ENCODE measurements at places on chromosomes 5 and 9.
A peak's percentile ranks its signal among the peaks of the same experiment; 100 is the strongest.

DNA sequence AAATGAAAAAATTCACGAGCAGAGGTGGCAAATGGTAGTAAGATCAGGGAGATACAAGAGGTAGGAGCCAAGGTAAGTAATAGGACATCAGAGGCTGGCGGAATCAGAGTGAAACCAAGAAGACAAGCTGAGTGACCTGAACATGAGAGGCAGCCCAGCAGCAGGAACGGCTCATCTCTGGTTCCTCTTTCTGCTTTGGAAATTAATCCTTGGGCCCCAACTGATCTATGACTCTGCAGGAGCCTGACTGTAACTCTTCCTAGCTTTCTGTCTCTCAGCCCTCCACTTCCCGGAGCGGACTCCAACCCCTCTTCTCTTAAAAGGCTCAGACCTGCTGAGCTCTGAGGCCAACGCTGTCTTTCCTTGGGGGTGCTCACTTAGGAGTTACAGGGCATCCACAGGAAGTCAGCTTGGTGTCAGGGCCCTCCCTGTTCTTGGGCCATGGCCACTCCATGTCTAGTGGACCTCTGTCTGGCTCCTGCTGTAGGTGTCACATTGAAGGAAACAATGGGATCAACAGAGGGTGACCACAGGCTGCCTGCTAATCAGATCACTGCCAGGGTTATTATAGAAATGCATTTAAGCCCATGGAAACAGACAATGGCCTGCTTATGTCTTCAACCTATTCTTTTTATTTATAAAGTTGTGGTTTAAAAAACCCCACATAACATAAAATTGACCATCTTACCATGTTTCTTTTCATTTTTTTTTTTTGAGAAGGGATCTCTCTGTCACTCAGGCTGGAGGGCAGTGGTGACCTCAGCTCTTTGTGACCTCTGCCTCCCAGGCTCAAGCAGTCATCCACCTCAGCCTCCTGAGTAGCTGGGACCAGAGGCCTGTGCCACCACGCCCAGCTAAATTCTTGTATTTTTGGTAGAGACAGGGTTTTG, 22.5 kb upstream of the SHB start:
- no peak for DNase-seq

- DNase-seq, result no peak
These were observed 484.7 kb downstream of the ELAVL2 start for GRCh38 chr9:23341346-23341745.

- DNase-seq, result no peak
These were observed 11.3 kb downstream of the MSX2 start for GRCh38 chr5:174735498-174736330.

- no peak for DNase-seq
These were observed 22.7 kb downstream of the RCL1 start for GRCh38 chr9:4815381-4815956.

GRCh38 chr9:126687930-126688461, 74.3 kb downstream of the LMX1B start:
- DNase-seq, result no peak

- DNase-seq, result no peak
These were observed 531.6 kb upstream of the KLF4 start for GRCh38 chr9:108021096-108021710.

- no peak for DNase-seq
These were observed 137.3 kb downstream of the FAM114A2 start for GRCh38 chr5:153901449-153901848.

DNA sequence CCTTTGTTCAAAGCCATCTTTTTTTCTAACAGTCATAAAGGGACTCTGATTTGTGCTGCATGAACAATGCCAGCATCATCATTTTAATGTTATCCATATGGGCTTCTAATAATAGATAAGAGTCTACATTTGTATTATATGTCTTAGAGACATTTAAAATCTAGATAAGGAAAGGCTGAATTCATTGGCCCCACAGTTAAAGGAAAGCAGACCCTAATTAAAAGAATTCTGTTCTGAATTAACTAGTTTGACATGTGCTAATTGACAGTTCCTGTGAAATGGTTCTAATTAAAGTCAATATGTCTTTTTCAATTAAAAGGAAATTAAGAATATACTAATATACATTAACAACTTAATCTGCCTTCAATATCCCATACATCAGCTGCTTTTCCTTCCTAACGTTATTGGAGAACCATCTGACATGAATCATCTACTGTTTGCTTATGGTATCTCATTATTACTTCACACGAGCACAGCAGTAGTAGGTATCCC, 104.7 kb downstream of the NR2F1-AS1 start:
- no peak for DNase-seq

GRCh38 chr9:112764837-112765236, 14.3 kb downstream of the SNX30 start:
- DNase-seq, result no peak

DNA sequence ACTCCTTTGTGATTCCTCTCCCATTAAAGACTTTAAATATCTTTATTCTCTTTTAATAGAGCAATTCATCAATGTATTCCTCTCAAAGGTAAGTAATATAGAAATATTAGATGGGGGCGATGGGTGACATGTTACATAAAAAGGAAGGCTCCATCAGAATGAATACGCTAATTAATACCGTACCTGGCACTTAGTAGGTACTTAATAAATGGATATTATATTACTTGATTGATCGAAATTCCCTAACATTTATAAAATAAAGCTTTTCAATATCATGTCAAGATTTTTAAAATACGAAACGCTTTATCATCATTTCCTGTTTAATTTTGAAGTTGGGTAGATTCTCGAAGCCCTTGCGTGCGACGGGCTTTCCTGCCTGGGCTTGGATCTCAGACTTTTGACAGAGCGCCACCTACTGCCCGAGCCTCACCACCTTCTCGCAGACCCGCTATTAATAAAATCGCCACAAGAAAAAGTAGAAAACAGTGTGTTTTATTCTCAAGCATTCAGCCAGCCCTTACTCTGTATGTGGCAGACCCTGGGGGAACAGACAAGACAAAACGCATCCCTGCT, 99.4 kb downstream of the C5orf15 start:
- peak; percentile 22 for DNase-seq

GRCh38 chr9:128822407-128823042, 4.2 kb downstream of the ENDOG start:
- DNase-seq, result no peak

- no peak for DNase-seq
These were observed 267.4 kb downstream of the GAS1 start for GRCh38 chr9:86679909-86680308.

- DNase-seq, result no peak
These were observed 19.0 kb downstream of the DAB2IP start for GRCh38 chr9:121670431-121670830.

GRCh38 chr9:16921855-16922254, 51.4 kb upstream of the BNC2 start:
- no peak for DNase-seq

DNA sequence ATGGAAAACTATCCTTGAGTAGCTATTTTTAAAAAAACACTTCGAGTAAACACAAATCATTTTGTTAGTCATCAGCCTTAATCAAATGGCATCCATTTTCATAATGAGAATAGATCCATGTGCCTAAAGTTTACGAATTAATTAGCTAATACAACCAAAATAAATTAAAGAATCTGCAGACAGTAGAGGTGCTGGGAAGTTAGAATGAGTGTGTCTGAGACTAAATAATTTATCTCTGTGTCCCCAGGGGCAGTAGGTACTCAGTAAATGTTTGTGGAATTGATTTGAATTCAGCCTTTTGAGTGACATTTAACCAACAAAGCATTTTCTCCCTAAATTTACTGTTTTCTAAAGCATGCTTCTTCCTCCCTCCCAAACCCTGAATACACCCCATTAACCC, 18.6 kb downstream of the TNFSF15 start:
- no peak for DNase-seq

- no peak for DNase-seq
These were observed 100.0 kb upstream of the PIK3R1 start for GRCh38 chr5:68115584-68115983.

- peak; percentile 41 for DNase-seq
These were observed 104.2 kb downstream of the PPARGC1B start for GRCh38 chr5:149834246-149834855.

DNA sequence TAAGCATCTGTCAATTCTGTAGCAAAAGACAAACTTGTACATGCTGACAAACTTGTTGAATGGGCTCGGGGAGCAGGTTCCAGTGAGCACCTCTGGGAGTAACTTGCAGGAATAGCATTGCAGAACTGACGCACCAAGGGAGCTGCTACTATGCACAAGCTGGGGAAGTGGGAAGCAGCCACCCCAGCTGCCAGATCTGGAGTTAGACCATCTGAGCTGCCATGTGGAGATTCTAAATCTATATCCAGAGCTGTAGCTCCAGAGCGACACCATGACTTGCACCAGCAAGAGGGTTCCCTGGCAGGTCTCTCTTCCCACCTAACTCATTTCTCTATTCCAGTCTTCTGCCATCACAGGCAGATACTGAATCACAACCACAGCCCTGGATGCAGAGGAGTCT, 346.0 kb upstream of the PANK3 start:
- DNase-seq, result no peak

DNA sequence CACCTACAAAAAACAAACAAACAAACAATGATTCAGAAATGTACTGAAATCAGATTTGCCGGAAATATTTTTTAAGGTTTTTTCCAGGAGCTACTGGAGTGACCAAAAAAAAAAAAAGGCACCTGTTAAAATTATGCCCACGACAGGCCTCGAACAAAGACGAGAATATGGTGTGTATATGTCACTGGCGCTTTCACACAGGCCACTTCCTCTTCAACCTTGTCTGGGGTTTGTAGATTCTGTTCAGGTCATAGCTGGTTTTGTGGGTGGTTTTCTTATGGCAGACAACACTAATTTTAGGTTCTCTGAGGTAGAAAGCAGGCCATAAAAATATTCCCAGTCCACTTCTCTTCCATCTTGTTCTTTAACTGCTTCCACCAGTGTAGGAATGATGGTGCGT, 7.0 kb downstream of the NDUFB6 start:
- no peak for DNase-seq

GRCh38 chr5:6427694-6428093, 21.0 kb upstream of the UBE2QL1 start:
- no peak for DNase-seq

GRCh38 chr5:154567155-154567554, 89.1 kb upstream of the HAND1 start:
- no peak for DNase-seq

- no peak for DNase-seq
These were observed 22.1 kb downstream of the ETF1 start for GRCh38 chr5:138520971-138521370.

- DNase-seq, result no peak
These were observed 62.1 kb downstream of the CEMIP2 start for GRCh38 chr9:71706176-71706575.

DNA sequence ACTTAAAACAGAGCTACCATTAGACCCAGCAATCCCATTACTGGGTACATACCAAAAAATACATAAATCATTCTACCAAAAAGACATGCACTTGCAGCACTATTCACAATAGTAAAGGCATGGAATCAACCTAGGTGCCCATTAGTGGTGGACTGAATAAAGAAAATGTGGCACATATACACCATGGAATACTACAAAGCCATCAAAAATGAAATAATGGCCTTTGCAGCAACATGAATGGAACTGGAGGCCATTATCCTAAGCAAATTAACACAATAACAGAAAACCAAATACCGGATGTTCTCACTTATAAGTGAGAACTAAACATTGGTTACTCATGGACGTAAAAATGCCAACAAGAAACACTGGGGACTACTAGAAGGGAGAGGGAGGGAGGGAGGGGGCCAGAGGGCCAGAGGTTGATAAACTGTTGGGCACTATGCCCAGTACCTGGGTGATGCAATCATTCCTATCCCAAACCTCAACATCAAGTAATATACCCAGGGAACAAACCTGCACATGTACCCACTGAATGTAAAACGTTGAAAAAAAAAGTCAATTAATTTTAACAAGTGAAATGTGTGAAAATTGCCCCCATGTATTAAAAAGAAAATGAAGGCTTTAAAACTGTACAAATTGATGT, 24.5 kb upstream of the GPR150 start:
- DNase-seq, result no peak

GRCh38 chr9:114029311-114030170, 48.6 kb downstream of the AMBP start:
- no peak for DNase-seq

GRCh38 chr9:87684627-87685219, 41.2 kb upstream of the CTSL start:
- DNase-seq, result no peak

GRCh38 chr5:120958877-120959485, 494.9 kb downstream of the PRR16 start:
- DNase-seq, result no peak

DNA sequence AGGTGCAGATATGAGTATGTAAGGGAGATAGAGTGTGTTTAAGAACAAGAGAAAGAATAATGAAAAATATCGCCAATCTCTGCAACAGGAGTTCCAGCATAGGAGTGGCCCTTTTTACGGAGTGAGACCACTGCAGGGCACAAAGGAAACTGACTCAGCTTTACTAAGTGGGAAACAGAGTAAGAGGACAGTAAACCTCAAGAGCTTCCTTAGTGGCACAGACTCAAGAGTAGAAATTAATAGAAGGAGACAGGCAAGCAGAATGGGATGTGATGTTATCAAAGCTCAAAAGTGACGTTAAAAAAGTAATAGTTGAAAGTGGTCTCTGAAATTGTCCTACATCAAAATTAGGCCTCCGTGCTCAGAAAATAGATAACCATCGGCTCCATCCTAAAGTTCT, 2.1 kb upstream of the SH3RF2 start:
- no peak for DNase-seq

DNA sequence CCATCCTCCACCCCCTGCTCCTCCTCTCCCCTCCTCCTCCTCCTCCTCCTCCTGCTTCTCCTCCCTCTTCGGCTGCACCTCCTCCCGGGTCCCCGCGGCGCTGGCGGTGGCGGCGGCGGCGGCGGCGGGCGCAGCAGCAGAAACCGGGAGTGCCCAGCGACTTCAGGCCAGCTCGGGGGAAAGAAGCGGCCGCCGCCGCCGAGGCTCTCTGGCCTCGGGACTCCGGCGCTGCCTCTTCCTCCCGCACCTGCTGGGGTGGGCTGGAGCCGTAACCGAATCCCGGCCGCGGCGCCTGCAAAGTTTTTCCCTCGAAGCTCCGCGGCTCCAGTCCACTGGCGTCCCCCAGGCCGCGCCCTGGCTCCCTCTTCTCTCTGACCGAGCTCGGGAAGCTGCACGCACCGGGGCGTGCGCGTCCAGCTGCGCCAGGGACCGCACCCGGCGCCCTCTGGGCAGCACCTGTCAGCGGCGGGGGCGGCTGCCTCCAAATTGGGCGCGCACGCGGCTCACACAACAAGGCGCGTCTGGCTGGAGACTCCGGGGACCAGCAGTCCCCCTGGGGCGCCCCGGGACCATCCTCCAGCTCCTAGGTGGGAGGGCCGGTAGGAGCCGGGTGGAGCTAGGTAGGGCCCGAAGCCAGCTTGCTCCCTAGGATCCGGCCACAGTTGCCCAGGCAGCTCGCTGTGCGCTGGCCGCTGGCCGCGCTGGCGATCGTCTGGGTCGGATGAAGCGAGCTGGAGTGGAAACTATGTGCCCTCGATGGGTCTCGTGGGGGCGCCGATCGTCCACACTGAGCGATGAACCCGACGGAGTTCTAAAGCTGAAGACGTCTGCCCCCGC, at the start of gene MCTP1:
MCTP1 (minus strand) TSS at position 523 of the 837 bp plus-strand sequence.
- no peak for DNase-seq

DNA sequence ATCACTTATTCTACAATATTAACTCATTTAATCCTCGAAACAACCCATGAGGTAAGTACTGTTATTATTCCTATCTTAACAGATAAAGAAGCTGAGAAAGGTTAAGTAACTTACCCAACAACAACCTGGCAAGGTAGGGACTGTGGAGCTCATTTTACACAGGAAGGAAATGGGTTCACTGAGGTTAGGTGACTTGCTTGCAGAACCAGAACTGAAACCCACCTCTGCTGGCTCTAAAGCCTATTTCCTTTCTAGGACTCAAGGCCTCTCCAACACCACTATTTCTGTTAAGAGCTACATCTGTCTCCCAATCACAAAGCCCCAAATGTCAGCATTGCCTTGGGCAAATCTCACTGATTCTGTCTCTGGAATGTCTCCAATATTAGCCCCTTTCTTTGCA, 38.9 kb upstream of the IFNK start:
- DNase-seq, result no peak
